ENCODE measurements at places on chromosomes 1 and 21. TPM values are rescaled to one million over a fixed set of nuclear protein-coding genes. Genes with fewer than 3 reads are reported as not detected.

GRCh38 chr1:12580054-12580887 lies 37.7 kb downstream of the DHRS3 start:
- DNase-seq, result no peak
- no peak overlapping the region for H3K27ac ChIP-seq
- H3K4me3 ChIP-seq, result no peak overlapping the region
- H3K36me3 ChIP-seq, result peaks cover 1% of the 10 kb centered on the region

DNA sequence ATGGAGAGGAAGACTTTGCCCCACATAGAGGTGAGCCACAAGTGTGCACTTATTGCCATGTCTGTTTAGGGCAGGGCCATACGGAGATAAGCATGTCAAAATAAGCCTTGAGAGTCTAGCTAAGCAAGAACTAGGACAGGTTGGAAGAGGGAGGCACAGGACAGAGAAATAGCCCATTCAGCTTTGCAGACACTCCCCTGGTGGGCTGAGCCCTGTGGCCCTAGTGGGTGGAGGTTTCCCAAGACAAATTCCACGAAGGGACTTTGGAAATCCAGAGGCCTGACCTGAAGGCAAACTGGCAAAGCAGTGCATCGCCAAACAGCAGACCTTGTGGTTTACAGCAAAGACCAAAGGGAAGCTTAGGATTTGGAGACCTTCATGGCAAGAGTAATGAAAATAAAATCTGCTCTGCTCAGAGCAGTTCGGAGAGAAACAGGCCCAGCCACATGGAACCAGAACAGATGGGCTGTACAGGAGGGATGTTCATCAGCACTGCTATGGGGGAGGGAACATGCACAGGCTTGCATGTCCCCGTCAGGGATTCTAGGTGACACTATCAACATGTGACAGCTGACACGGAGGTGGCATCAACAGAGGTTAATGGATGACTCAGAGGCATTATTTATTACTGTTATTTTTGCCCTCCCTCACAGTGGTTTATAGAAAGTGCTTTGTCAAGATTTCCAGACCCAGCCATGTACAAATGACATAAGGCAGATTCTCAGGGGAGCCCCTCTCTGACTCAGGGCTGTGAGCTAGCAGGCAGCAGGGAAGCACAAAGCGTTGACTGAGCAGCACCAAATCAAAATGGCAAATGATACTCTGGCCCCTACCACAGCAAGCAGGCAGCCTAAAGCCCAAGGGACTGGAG lies 90.1 kb upstream of the IRF2BP2 start:
- H3K27ac ChIP-seq, result no peak overlapping the region
- DNase-seq, result no peak
- H3K36me3 ChIP-seq, result no peaks in the 10 kb centered on the region
- peaks cover 7% of the 10 kb centered on the region for H3K27me3 ChIP-seq
- H3K4me3 ChIP-seq, result no peak overlapping the region

The SMIM12 gene
- total RNA-seq, result 54.8 TPM

GRCh38 chr1:219897914-219898313 lies 30.4 kb downstream of the SLC30A10 start:
- no peak for DNase-seq
- no peaks in the 10 kb centered on the region for H3K36me3 ChIP-seq
- no peaks in the 10 kb centered on the region for H3K27me3 ChIP-seq
- no peak overlapping the region for H3K27ac ChIP-seq

DNA sequence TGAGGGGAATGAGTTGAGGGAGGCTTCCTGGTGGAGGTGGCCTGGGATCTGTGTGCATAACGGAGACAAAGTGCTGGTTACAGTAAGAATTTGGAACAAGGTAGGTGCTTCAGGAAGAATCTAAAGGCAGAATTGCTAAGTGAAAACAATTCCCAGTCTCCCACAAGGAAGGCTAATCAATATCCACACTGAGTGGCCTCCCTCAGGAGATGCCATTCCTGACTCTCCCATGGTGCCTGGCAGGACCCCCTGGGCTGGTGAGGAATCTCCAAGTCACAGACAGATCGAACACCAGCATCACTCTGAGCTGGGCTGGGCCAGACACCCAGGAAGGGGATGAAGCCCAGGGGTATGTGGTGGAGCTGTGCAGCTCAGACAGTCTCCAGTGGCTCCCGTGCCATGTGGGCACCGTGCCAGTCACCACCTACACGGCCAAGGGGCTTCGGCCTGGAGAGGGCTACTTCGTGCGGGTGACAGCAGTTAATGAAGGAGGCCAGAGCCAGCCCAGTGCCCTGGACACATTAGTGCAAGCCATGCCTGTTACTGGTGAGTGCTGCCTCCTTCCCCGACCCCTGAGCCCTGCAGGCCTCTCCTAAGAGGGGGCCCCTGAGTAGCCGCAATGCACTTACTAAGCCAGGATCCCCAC lies 30.7 kb downstream of the IGFN1 start:
- DNase-seq, result no peak
- H3K27me3 ChIP-seq, result no peaks in the 10 kb centered on the region
- H3K4me1 ChIP-seq, result no peaks in the 10 kb centered on the region
- no peaks in the 10 kb centered on the region for H3K36me3 ChIP-seq
- H3K27ac ChIP-seq, result no peak overlapping the region

The MIB2 gene
- 42.8 TPM for total RNA-seq

Measured in activated CD4-positive, alpha-beta T cell treated with anti-CD3 and anti-CD28 coated beads, Interleukin-2, amount 10 ng/mL, durations not matched to agents 7 days and 5 days (primary cell).